NCI-H1048 (cell line): ENCODE measurements at places on chromosomes 13 and 19.

- no peak for DNase-seq
Measured at GRCh38 chr19:51687791-51688670, 5.1 kb upstream of the SPACA6 start.

DNA sequence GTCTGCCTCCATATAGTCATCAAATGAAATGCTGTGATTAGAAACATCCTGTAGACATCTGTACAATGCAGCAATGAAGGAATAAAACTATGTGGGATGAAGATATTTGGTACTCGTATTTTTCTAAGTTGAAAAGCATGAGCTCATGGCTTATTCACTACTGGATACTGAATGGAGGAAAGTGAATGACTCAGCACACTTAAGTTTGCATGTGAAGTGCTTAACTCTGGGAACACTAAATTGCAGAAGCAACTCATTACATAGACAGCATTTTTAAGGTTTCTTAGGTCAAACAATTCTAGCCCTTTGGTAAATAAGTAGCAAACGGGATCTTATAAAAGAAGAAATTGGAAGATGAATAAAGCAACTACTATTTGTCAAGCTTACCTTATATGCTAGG lies 429.0 kb upstream of the MIR17HG start:
- no peak for DNase-seq

- no peak for DNase-seq
Measured at GRCh38 chr19:55112777-55113569, 4.5 kb downstream of the PPP1R12C start.

- DNase-seq = no peak
Measured at GRCh38 chr19:6026390-6027227, 48.7 kb upstream of the RANBP3 start.

DNA sequence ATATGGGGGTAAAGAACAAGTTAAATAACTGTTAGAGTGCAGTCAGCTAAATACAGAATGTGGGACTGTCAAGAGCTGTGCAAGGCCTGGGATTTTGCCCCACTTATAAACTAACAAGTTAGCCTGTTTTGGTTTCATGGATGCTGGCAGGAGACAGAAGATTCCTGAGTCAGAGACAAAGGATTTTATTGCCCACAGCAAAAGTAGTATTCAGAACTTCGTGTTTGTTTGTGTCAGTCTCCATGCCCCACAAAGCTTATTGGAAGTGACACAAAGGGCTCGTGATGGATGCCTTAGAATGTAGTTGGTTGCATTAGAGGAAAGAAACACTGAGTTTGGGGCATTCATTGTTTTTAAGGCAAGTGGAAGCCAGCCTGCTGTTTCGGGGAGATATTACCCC lies 22.2 kb upstream of the SPRYD7 start:
- no peak for DNase-seq

- DNase-seq = no peak
Measured at GRCh38 chr13:75334634-75335447, 147.1 kb downstream of the TBC1D4 start.

DNA sequence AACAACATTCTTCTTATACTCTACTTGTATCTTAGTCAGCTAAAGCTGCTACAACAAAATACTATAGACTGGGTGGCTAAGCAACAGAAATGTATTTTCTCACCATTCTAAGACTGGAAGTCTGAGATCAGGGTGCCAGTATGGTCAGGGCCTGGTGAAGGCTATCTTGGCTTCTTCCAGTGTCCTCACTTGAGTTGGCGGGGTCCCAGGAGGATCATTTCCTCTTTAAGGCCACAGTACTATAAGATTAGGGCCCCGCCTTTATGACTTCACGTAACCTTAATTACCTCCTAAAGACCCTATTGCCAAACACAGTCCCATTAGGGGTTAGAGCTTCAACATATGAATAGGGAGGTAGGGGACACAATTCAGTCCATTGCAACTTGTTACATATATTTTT lies 30.7 kb upstream of the DOCK9 start:
- DNase-seq = no peak
